ENCODE measurements at places on chromosomes 6 and 20.
A peak's percentile ranks its signal among the peaks of the same experiment; 100 is the strongest.

GRCh38 chr6:127023001-127023778, 95.3 kb upstream of the RSPO3 start:
- no peak for DNase-seq

DNA sequence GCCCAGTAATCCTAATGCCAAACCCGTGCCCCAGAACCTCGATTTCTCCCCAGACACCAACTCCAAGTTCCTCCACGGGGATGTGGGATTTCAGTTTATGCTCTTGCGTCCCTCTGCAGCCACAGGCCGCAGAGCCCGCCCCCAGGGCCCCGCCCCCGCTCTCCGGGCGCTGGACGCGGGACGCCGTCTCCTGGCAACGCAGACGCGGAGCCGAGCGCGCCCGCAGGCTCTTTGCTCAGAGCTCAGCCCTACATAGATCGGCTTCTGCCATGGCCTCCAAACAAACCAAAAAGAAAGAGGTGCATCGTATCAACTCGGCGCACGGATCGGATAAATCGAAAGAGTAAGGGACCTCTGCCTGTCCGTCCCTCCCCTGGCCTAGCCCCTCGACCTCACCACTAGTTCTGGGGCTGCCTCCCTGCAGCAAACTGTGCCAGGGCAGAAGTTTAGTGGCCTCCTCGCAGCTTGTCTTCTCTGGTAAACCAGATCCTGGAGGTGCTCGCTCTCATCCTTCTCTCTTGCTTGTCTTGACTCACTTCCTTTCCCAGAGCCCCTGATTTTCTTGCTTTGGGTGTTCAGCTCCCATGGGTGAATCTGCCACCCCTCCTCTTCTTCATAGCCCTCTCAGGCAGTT, at the start of gene ADGB:
TSS of gene ADGB (plus strand) at position 201 of the 634 bp plus-strand sequence. CDS start at position 270, 69 bp downstream.
- DNase-seq = peak; percentile 83

DNA sequence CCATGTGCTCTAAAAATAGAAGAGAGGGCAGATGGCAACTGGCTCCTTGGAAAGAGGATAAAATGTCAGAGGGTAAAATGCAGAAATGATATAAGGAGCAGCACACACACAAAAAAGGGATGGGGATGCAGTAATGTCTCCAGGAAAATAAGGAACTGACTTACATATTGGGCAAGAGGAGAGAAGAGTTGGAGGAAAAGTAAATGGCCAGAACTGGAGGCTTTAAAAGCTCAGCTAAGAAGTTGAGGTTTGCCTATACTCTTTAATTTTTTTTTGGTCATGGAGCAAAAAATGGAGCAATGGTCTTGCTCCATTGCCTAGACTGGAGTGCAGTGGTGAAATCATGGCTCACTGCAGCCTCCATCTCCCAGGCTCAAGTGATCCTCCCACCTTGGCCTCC, 93.7 kb downstream of the SULF2 start:
- DNase-seq = no peak

DNA sequence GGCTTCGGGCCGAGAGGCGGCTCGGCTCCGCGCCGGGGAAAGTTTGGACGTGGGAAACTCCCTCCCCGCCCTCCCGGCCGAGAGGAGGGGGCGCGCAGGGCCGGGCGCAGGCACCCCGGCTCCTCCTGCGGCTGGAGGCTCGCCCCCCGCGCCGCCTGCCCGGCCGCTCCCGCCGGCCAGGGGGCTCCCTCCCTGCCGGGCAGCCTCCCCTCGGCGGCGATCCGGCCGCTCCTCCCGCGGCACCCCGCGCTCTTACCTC, 370 bp downstream of the CDH22 start:
- DNase-seq = peak; percentile 56

DNA sequence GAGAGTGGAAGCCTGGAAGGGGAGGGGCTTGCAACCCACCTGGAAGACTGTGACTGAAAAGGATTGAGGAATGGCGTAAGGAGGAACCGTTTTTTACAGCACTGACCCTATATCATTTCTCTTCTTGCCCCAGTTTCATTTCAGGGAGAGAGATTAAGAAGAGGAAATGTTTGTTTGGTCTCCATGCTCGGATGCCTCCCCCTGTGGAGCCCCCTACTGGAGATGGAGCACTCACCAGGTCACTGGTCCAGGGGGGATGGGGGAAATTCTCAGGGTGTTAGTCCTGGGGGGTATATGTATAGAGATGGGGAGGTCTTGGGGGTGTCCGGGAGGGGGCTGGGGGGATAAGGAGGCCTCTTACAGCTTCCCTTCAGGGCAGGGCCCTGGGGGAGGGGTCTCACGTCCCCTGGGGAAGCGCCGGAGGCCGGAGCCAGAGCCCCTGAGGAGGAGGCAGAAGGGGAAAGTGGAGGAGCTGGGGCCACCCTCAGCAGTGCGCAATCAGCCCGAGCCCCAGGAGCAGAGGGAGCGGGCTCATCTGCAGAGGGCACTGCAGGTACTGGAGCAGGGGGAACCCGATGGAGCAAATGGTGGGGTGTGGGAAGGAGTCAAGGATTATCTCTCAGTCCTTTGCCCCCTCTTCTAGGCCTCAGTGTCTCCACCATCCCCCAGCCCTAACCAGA, 3.2 kb downstream of the CUTA start:
- DNase-seq = no peak
